ENCODE measurements at places on chromosomes 1 and 21. TPM values are rescaled to one million over a fixed set of nuclear protein-coding genes. Genes with fewer than 3 reads are reported as not detected.
A peak's percentile ranks its signal among the peaks of the same experiment; 100 is the strongest.

GRCh38 chr1:225435957-225436392 lies 8.1 kb upstream of the LBR start:
- no peak overlapping the region for H3K27ac ChIP-seq
- no peaks in the 10 kb centered on the region for H3K36me3 ChIP-seq
- H3K4me1 ChIP-seq: peaks cover 9% of the 10 kb centered on the region
- H3K27me3 ChIP-seq: no peaks in the 10 kb centered on the region

GRCh38 chr21:38918607-38919346 lies 113.0 kb downstream of the ETS2 start:
- peak overlapping the region; percentile 78 for H3K27ac ChIP-seq
- no peaks in the 10 kb centered on the region for H3K27me3 ChIP-seq
- H3K36me3 ChIP-seq: no peaks in the 10 kb centered on the region
- H3K4me1 ChIP-seq: peaks cover 49% of the 10 kb centered on the region
- peak; percentile 40 for DNase-seq

- H3K27me3 ChIP-seq: no peaks in the 10 kb centered on the region
- no peak overlapping the region for H3K4me3 ChIP-seq
- DNase-seq: no peak
- no peak overlapping the region for H3K27ac ChIP-seq
- no peaks in the 10 kb centered on the region for H3K36me3 ChIP-seq
- no peaks in the 10 kb centered on the region for H3K4me1 ChIP-seq
These were observed 194.1 kb upstream of the RUNX1 start for GRCh38 chr21:35243171-35243570.

- peaks cover 13% of the 10 kb centered on the region for H3K4me1 ChIP-seq
- DNase-seq: no peak
- H3K27ac ChIP-seq: no peak overlapping the region
- H3K27me3 ChIP-seq: no peaks in the 10 kb centered on the region
- no peak overlapping the region for H3K4me3 ChIP-seq
- H3K36me3 ChIP-seq: no peaks in the 10 kb centered on the region
These were observed 101.8 kb upstream of the LPGAT1 start for GRCh38 chr1:211932231-211932932.

DNA sequence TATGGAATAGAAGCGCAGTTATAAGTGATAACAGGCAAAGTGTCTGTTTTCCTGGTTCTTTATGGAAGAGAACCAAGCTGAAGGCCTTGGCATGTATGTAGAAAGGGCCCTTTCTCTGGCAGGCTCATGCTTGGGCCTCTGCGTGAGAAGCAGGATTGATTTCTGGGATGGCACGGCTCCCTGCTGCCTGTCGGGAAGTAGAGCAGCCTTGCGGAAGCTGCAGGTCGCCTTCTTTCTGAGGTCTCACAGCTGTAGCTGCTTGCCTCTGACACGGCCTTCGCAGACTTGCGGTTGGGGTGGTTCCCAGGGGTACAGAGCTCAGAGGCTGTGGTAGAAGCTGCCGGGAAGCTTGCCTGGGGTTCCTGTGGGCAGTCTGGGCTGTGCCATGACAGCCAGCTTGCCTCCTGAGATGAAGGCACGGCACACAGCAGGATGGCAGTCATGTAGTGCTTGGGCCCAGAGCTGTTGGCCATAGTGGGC lies 39.4 kb downstream of the TRAPPC10 start:
- no peak for DNase-seq
- no peaks in the 10 kb centered on the region for H3K36me3 ChIP-seq
- H3K27ac ChIP-seq: peak overlapping the region; percentile 37

DNA sequence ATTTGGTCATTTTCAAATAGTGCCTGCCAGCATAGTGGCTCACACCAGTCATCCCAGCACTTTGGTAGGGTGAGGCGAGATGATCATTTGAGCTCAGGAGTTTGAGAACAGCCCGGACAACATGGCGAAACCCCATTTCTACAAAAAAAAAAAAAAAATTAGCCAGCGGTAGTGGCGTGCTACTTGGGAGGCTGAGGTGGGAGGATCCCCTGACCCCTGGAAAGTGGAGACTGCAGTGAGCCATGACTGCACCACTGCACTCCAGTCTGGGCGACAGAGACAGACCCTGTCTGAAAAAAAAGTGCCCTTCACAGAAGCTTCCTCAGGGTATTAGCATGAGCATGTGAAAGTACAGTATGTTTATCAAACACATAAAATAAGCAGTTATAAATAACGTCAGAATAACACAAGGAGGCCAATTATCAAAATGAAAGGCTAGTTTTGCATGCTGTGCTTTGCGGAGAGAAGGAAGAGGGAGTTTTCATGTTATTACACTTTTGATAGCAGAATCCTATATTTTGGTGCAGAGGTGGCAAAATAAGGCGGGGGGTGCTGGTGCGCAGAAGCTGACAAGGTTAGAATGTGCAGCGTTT lies 781 bp upstream of the METTL13 start:
- no peaks in the 10 kb centered on the region for H3K4me1 ChIP-seq
- DNase-seq: no peak
- H3K27me3 ChIP-seq: no peaks in the 10 kb centered on the region
- H3K27ac ChIP-seq: peak overlapping the region; percentile 59
- H3K4me3 ChIP-seq: peak overlapping the region; percentile 23
- no peaks in the 10 kb centered on the region for H3K36me3 ChIP-seq

GRCh38 chr1:204227996-204228785 lies 14.4 kb upstream of the GOLT1A start:
- H3K36me3 ChIP-seq: no peaks in the 10 kb centered on the region
- no peak overlapping the region for H3K27ac ChIP-seq
- no peaks in the 10 kb centered on the region for H3K27me3 ChIP-seq
- H3K4me3 ChIP-seq: no peak overlapping the region

DNA sequence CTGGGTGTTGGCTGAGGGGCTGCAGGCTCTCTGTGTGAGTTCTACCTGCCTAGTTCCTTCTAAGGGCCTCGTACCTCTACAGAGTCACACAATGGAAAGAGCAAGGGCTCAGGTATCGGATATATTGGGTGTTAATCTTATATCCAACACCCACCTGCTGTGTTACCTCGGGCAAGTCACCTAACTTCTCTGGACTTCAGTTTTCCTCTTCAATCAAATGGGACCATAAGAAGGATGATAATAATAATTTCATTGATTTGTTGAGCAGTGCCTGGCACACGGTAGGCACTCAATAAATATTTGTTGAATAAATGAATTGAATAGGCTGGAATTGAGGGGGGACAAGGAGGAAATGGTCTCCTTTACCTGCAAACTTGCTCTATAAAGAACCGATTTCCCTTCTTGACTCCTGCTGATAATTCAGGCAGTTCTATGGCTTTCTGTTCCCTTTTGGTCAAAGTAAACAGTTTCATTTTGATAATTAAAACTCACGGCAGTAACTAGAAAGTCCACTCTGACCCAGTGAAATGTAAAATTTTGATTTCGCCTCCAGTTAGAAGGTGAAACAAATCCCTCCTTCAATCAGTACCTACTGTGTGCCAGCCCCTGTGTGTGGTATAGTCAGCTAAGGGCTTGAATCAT lies 16.5 kb upstream of the MAN1C1 start:
- no peaks in the 10 kb centered on the region for H3K27me3 ChIP-seq
- H3K36me3 ChIP-seq: no peaks in the 10 kb centered on the region
- H3K4me1 ChIP-seq: no peaks in the 10 kb centered on the region

- H3K4me3 ChIP-seq: no peak overlapping the region
- no peaks in the 10 kb centered on the region for H3K27me3 ChIP-seq
- H3K4me1 ChIP-seq: no peaks in the 10 kb centered on the region
- H3K36me3 ChIP-seq: no peaks in the 10 kb centered on the region
- no peak overlapping the region for H3K27ac ChIP-seq
These were observed 109.4 kb downstream of the NRDC start for GRCh38 chr1:51768971-51769588.

- H3K27ac ChIP-seq: no peak within 1 kb of the TSS
- DNase-seq: peak; percentile 51
- no peaks in the 10 kb centered on the region for H3K36me3 ChIP-seq
- H3K4me3 ChIP-seq: no peak within 1 kb of the TSS
- H3K27me3 ChIP-seq: peaks cover 98% of the 10 kb centered on the region
These were observed at the start of gene DMBX1 for GRCh38 chr1:46489638-46490405. Gene DMBX1, plus strand, starts transcription at chr1:46489836. Its CDS starts 17,175 bp downstream, at chr1:46507011.

F3 gene
- total RNA-seq: 281 TPM

GALNT2 gene
- 96.7 TPM for total RNA-seq

HES2 gene
- 0.44 TPM for total RNA-seq

ANGPTL7 gene
- total RNA-seq: 19.7 TPM

GSTM1 gene
- total RNA-seq: 21.1 TPM

CNR2 gene
- not detected for total RNA-seq

DMBX1 gene
- not detected for total RNA-seq

LRRIQ3 gene
- 0.40 TPM for total RNA-seq

HFM1 gene
- 3.9 TPM for total RNA-seq

RGS7 gene
- total RNA-seq: 1.1 TPM

RIMS3 gene
- 1.0 TPM for total RNA-seq

CERS2 gene
- total RNA-seq: 268 TPM

All from hepatocyte (in vitro differentiated cells).